Activated B cell treated with CpG ODN at 0.5 μM for 24 hours (primary cell): ENCODE measurements at places on chromosomes 1 and 21. TPM values are rescaled to one million over a fixed set of nuclear protein-coding genes. Genes with fewer than 3 reads are reported as not detected.

SERTAD4 gene
- total RNA-seq = not detected in 2 replicates

DNA sequence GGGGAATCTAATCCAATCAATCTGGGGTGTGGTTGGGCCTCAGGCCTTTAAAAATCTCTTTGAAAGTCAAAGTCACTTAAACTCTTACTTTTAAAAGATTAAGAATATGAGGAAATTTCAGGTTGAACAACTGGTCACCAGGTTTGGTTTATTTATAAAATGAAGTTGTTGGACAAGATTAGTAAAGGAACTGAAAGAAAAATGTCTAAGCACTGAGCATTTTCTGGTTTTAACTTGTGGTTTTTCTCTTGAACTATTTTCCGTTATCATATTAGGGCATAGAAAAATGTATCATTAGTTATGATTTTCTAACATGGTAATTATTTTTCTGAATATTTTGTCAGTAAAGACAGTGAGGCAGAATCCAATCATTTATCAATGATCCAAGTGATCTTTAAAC is 49.6 kb downstream of the RGS2 start:
- H3K27ac ChIP-seq = no peak overlapping the region
- no peak for DNase-seq
- H3K36me3 ChIP-seq = no peaks in the 10 kb centered on the region
- H3K27me3 ChIP-seq = no peaks in the 10 kb centered on the region

OR2L2 gene
- total RNA-seq = 0.18 TPM in 1 of 2 replicates, not detected in the other

- no peak for DNase-seq
- H3K27ac ChIP-seq = no peak overlapping the region
- H3K4me1 ChIP-seq = no peaks in the 10 kb centered on the region
- no peak overlapping the region for H3K4me3 ChIP-seq
- H3K36me3 ChIP-seq = no peaks in the 10 kb centered on the region
These were observed 7.0 kb downstream of the TNNT2 start for GRCh38 chr1:201370500-201370899.

DIO1 gene
- total RNA-seq = not detected in 2 replicates

DNA sequence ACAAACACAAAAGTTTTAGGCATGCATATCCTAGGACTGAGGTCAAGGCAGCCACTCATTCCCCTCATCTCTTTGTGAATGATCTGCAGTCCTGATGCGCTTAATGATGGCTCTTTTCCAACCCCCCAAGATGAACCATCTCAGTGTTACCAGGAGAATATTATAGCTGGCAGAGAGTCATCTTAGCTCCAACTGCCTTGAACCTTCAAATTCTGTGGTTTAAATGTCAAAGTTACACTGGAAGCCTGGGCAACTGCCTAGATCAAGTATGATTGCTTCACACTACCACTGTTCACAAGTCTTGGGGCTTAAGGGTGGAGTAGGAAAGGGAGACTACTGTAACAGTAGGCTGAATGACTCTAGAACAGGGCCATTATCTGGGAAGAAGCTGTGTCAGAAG is 8.0 kb upstream of the MYBPHL start:
- H3K4me1 ChIP-seq = no peaks in the 10 kb centered on the region
- DNase-seq = no peak
- H3K4me3 ChIP-seq = no peak overlapping the region
- H3K27me3 ChIP-seq = peaks cover 7% of the 10 kb centered on the region
- no peaks in the 10 kb centered on the region for H3K36me3 ChIP-seq

DNA sequence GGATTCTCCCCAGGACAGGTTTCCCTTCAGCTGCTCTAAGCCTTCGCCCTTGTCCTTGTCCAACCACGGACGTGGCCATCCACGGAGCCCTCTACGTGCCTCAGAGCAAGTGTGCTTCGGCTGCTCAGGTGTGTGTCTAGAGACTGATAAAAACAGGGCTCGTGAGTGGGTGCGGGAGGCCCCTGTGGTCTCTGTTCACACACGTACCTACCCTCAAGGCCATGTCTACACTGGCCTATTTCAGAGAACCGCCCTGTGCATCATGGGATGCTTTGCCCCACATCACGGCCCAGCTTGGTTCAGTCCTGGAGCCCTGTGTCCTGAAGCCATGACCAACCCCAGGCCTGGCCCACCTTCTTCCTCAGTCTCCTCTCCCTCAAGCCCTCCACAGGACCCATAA is 24.6 kb upstream of the RUNX3 start:
- DNase-seq = no peak
- peaks cover 82% of the 10 kb centered on the region for H3K4me1 ChIP-seq
- peak overlapping the region; percentile 87 for H3K27ac ChIP-seq
- H3K4me3 ChIP-seq = peak overlapping the region; percentile 78

DNA sequence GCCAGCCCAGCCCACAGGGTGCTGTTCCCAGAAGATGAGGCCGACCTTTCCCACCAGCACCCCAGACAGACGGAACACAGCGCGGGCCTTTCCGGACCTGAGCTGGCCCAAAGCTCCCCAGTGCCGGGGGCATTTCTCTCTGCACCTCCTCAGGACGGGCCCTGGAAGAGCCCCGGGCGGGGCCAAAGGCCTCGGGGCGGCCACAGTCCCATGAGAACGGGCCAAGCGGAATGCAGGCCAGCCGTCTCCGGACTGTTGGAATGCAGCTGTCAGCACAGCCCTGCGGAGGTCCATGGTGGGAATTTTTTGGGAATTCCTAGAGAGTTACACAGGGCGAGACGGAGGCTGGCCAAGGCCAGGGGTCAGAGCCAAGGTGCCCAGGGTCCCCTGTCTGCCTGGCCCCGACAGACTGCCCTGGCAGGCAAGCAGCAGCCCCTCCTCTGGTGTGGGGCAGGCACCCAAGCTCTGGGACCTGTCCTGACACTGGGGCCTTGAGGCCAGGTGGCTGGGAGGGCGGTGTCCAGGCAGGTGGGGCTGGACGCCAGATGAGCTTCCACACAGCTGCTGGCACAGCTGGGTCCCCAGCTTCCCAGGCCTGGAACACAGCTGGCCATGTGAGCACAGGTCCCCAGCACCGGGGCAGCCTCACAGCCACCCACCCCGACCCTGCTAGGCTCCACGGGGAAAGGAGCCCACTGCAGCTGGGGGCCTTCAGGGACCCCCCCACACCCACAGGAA is 63.0 kb downstream of the MEGF6 start:
- DNase-seq = no peak
- H3K4me1 ChIP-seq = no peaks in the 10 kb centered on the region
- H3K4me3 ChIP-seq = no peak overlapping the region
- H3K36me3 ChIP-seq = no peaks in the 10 kb centered on the region

- H3K4me3 ChIP-seq = no peak overlapping the region
- no peak overlapping the region for H3K27ac ChIP-seq
- no peaks in the 10 kb centered on the region for H3K27me3 ChIP-seq
- no peaks in the 10 kb centered on the region for H3K4me1 ChIP-seq
- DNase-seq = no peak
These were observed 56.6 kb downstream of the SMYD2 start for GRCh38 chr1:214337511-214337910.

SELP gene
- total RNA-seq = 0.27 and 0.60 TPM in 2 replicates

GRCh38 chr21:46121286-46122221 is 23.6 kb downstream of the COL6A2 start:
- H3K36me3 ChIP-seq = no peaks in the 10 kb centered on the region
- H3K27me3 ChIP-seq = no peaks in the 10 kb centered on the region
- no peak overlapping the region for H3K4me3 ChIP-seq
- peak; percentile 11 for DNase-seq

- H3K27ac ChIP-seq = no peak overlapping the region
- peaks cover 44% of the 10 kb centered on the region for H3K27me3 ChIP-seq
- no peaks in the 10 kb centered on the region for H3K36me3 ChIP-seq
- H3K4me1 ChIP-seq = peaks cover 8% of the 10 kb centered on the region
- no peak overlapping the region for H3K4me3 ChIP-seq
- no peak for DNase-seq
These were observed 4.1 kb downstream of the SLAMF9 start for GRCh38 chr1:159949981-159950381.

CLEC20A gene
- 1.7 and 2.9 TPM in 2 replicates for total RNA-seq

- H3K4me1 ChIP-seq = no peaks in the 10 kb centered on the region
- no peaks in the 10 kb centered on the region for H3K36me3 ChIP-seq
- peaks cover 3% of the 10 kb centered on the region for H3K27me3 ChIP-seq
- H3K4me3 ChIP-seq = no peak overlapping the region
- DNase-seq = no peak
- no peak overlapping the region for H3K27ac ChIP-seq
These were observed 35.7 kb upstream of the HLX start for GRCh38 chr1:220843481-220844011.

DNA sequence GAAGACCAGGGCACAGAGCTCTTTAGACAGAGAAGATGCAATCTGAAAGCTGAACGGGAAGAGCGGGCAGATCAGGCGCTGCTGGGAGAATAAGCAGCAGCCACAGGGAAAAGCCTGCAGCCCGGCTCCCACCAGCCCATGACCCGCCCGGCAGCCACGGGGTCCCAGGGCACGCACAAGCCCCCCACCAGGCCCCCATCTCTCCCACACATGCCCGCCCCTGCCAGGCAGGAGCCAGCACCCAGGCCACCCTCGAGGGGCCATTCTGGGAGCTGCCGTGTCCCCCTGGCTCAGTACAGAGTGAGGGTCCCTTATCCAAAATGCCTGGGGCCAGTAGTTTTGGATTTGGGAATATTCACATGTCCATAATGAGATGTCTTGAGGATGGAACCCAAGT is 16.3 kb downstream of the SLC19A1 start:
- H3K4me3 ChIP-seq = no peak overlapping the region
- no peak for DNase-seq
- H3K4me1 ChIP-seq = peaks cover 4% of the 10 kb centered on the region
- peaks cover 36% of the 10 kb centered on the region for H3K36me3 ChIP-seq

GRCh38 chr1:202658769-202659168 is 51.5 kb downstream of the SYT2 start:
- peaks cover 4% of the 10 kb centered on the region for H3K4me1 ChIP-seq
- no peak for DNase-seq
- no peak overlapping the region for H3K27ac ChIP-seq
- H3K4me3 ChIP-seq = no peak overlapping the region
- no peaks in the 10 kb centered on the region for H3K36me3 ChIP-seq
- peaks cover 48% of the 10 kb centered on the region for H3K27me3 ChIP-seq

C4BPA gene
- not detected in 2 replicates for total RNA-seq

- no peak overlapping the region for H3K4me3 ChIP-seq
- H3K4me1 ChIP-seq = peaks cover 4% of the 10 kb centered on the region
These were observed 309.9 kb upstream of the PRMT6 start for GRCh38 chr1:106746448-106747085.

- H3K4me1 ChIP-seq = no peaks in the 10 kb centered on the region
- H3K4me3 ChIP-seq = no peak overlapping the region
- H3K27me3 ChIP-seq = no peaks in the 10 kb centered on the region
- H3K27ac ChIP-seq = no peak overlapping the region
- H3K36me3 ChIP-seq = no peaks in the 10 kb centered on the region
These were observed 18.1 kb upstream of the TENT5C start for GRCh38 chr1:117587499-117588356.

CDC20 gene
- total RNA-seq = 3.2 and 4.2 TPM in 2 replicates

CYP4A11 gene
- total RNA-seq = not detected in 2 replicates

OR2L3 gene
- total RNA-seq = not detected in 2 replicates

- H3K4me3 ChIP-seq = no peak overlapping the region
- peaks cover 37% of the 10 kb centered on the region for H3K4me1 ChIP-seq
- no peaks in the 10 kb centered on the region for H3K27me3 ChIP-seq
- H3K36me3 ChIP-seq = no peaks in the 10 kb centered on the region
These were observed 160.2 kb upstream of the FGGY start for GRCh38 chr1:59136541-59137275.

- DNase-seq = no peak
- H3K4me1 ChIP-seq = peaks cover 70% of the 10 kb centered on the region
- peak overlapping the region; percentile 32 for H3K4me3 ChIP-seq
- peaks cover 87% of the 10 kb centered on the region for H3K36me3 ChIP-seq
These were observed 43.4 kb downstream of the RALGPS2 start for GRCh38 chr1:178768423-178768822.

- H3K27me3 ChIP-seq = no peaks in the 10 kb centered on the region
- DNase-seq = no peak
- no peak overlapping the region for H3K4me3 ChIP-seq
These were observed 292.7 kb downstream of the SDCCAG8 start for GRCh38 chr1:243548516-243548915.

DNA sequence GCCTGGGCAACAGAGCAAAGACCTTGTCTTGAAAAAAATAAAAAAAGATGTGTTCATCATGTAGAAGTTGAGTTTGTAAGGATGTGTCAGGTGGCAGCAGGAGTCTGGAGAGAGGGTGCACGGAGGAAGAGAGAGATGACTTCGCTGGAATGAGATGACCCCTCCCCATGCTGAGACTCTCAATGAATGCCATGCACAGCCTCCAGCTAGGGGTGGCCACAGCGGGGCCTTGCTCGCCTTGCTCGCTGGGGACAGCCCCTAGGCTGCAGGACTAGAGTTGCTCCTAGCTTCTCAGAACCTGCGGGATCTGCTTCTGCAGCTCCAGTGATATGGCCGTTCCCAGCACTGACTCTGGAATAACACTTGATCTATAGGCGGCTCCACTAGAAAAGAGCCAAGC is 6.6 kb upstream of the C2CD2 start:
- peaks cover 23% of the 10 kb centered on the region for H3K4me1 ChIP-seq
- peaks cover 30% of the 10 kb centered on the region for H3K27me3 ChIP-seq
- DNase-seq = no peak
- H3K27ac ChIP-seq = no peak overlapping the region

GRCh38 chr1:44423591-44424537 is 18.8 kb downstream of the RNF220 start:
- peaks cover 78% of the 10 kb centered on the region for H3K27me3 ChIP-seq
- H3K4me1 ChIP-seq = peaks cover 6% of the 10 kb centered on the region
- no peak overlapping the region for H3K27ac ChIP-seq
- H3K4me3 ChIP-seq = peak overlapping the region; percentile 39

- H3K27ac ChIP-seq = no peak overlapping the region
- no peak for DNase-seq
- H3K36me3 ChIP-seq = no peaks in the 10 kb centered on the region
- H3K4me3 ChIP-seq = no peak overlapping the region
- H3K4me1 ChIP-seq = peaks cover 2% of the 10 kb centered on the region
These were observed 2.3 kb upstream of the CLEC20A start for GRCh38 chr1:178498896-178499675.

FAM110D gene
- not detected in 2 replicates for total RNA-seq

GRCh38 chr1:110254604-110255391 is 44.7 kb downstream of the KCNC4 start:
- H3K4me3 ChIP-seq = no peak overlapping the region
- H3K27me3 ChIP-seq = no peaks in the 10 kb centered on the region
- H3K27ac ChIP-seq = no peak overlapping the region
- peaks cover 14% of the 10 kb centered on the region for H3K4me1 ChIP-seq

GRCh38 chr21:44708213-44708865 is 3.0 kb downstream of the TSPEAR start:
- H3K36me3 ChIP-seq = no peaks in the 10 kb centered on the region
- no peak overlapping the region for H3K27ac ChIP-seq
- H3K4me1 ChIP-seq = peaks cover 2% of the 10 kb centered on the region
- no peak for DNase-seq
- peaks cover 63% of the 10 kb centered on the region for H3K27me3 ChIP-seq

- no peaks in the 10 kb centered on the region for H3K27me3 ChIP-seq
- peaks cover 22% of the 10 kb centered on the region for H3K36me3 ChIP-seq
- peak overlapping the region; percentile 96 for H3K4me3 ChIP-seq
- H3K27ac ChIP-seq = peak overlapping the region; percentile 95
- no peak for DNase-seq
These were observed 410 bp upstream of the NUDC start for GRCh38 chr1:26921126-26921539.

GRCh38 chr1:221886743-221887414 is 145.0 kb upstream of the DUSP10 start:
- H3K27ac ChIP-seq = no peak overlapping the region
- H3K27me3 ChIP-seq = no peaks in the 10 kb centered on the region
- no peak for DNase-seq
- H3K36me3 ChIP-seq = no peaks in the 10 kb centered on the region
